ENCODE measurements at places on chromosomes 11 and 22.

- DNase-seq = no peak
Measured at GRCh38 chr11:528815-529727, 6.3 kb downstream of the HRAS start.

DNA sequence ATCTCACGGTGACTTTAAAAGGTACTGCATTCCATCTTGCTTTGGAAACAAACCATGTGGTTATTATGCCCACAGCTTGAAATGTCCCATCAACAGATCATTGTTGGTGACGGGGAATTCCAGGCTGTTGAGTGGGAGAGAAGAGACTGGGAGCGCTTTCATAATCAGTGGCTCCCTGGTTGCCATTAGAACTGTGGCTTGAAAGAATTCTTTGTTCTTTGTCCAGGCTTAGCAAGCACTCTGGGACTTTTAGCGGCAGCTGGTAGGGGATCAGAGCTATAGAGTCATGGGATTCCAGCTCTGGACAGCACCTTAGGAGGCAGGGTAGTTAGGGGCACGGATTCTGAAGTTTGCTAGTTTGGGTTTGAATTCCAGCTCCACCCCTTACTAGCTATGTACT, 22.0 kb downstream of the MMP20 start:
- DNase-seq = no peak

DNA sequence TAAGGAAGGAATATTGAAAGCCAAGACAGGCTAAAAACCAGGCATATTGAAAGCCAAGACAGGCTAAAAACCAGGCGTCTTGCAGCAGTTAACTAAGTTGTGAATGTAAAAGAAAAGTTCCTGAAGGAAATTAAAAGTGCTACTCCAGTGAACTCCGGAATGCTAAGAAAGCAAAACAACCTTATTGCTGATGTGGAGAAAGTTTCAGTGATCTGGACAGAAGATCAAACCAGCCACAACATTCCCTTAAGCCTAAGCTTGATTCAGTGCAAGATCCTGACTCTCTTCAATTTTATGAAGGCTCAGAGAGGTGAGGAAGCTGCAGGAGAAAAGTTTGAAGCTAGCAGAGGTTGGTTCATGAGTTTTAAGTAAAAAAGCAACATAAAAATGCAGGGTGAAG, 51.4 kb downstream of the PACS1 start:
- no peak for DNase-seq

- DNase-seq = no peak
Measured at GRCh38 chr11:110251836-110252235, 44.6 kb downstream of the RDX start.

DNA sequence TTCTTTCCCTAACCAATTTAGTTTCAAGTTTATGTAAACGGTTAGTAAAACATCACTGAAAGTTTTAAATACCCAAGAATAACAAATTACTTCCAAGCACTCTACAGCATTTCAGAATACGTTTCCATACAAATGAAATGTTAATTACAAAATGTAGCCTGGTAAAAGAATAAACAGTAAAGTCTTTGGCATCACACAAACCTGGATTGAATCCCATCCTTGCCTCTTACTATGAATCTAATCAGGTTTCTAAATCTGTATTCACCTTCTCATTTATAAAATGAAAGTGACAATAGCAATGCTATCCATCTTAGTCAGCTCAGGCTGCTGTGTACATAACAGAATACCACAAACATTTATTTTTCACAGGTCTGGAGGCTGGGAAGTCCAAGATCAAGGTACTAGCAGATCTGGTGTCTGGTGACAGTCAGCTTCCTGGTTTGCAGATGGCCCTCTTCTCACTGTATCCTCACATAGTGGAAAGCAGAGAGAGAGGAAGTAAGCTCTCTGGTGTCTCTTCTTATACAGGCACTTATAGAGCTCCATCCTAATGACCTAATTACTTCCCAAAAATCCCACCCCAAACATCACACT, 19.2 kb downstream of the FAM168A start:
- no peak for DNase-seq

GRCh38 chr11:67514116-67514515, 6.2 kb upstream of the CDK2AP2 start:
- DNase-seq = no peak

- no peak for DNase-seq
Measured at GRCh38 chr11:124983674-124984511, 29.9 kb downstream of the CCDC15 start.

- no peak for DNase-seq
Measured at GRCh38 chr11:34278175-34278574, 79.6 kb downstream of the ABTB2 start.

DNA sequence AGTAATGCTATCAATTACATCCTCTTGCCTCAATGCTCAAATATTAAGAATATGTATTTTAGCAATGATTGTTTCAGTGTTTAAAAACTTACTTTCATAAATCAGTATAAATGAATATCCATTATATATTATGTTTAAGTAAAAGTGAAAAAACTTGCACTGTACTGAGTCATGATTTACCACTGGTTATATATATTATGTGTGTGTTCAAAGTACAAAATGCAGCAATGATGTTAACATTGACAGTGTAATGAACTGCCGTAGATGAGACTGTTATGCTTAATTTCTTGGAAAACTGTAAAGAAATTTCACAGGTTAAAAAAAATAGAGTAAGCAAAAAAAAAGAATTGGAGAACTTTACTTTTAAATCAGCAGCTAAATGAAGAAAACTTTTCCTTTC, 8.7 kb downstream of the LIN7C start:
- no peak for DNase-seq

DNA sequence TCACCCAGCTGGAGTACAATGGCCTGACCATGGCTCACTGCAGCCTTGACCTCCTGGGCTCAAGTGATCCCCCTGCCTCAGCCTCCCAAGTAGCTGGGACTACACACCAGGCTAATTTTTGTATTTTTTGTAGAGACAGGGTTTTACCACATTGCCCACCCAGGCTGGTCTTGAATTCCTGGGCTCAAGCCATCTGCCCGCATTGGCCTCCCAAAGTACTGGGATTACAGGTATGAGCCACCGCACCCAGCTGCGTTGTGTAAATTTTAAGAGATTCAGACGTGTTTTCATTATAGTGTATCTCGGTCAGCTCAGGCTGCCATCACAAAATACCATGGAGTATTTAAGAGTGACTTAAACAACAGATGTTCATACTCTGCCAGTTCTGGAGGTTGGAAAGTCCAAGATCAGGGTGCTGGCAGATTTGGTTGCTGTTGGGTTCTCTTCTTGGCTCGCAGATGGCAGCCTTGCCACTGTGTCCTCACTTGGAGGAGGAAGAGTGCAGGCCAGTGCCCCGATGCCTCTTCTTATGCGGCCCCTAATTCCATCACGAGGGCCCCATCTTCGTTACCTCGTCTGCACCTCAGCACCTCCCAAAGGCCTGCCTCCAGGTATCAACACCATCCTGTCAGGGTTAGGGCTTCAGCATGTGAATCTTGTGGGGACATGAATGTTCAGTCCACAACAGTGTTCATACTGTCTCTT, 32.6 kb upstream of the PARVB start:
- DNase-seq = no peak

Measured in activated T-cell treated with anti-CD3 and anti-CD28 coated beads for 48 hours (primary cell).